Hippocampal formation (tissue), 2 donors: ENCODE measurements at places on chromosomes 2 and 18.

DNA sequence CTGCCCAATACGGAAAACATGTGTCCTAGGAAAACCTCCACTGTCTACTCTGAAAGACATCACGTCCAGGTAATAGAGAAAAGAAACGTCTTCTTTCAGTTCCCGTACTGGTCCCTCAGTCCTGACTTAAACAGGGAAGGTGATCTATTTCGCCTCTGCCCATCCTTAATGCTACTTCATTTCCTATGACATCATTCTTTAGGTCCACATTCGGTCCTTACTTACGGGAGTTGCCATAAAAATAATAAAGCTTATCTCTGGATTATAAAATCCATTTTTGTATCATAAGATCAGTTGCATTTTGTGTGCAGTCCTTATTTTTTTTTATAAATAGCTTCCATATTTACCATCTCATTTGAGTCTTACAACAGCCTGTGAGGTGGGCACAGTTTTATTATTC, 3.7 kb downstream of the TGFA start:
- no peak for DNase-seq

DNA sequence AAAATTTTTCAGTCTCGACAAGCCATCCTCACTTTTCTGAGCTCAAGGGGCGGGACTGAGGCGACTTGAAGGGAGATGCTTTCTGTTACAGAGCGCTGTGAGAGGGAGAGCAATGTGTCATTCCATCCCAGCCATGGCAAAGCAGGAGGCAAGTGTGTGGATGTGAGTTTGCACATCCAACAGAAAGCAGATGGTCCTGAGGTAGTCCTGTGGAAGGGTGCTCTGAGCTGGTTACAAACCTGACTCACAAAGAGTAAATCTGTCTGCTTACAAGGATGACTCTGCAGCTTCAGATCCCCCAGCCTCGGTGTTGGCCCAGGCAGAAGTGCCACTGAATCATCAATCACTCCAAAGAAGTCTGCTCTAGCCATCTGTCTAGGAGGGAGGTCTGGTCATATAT, 482.0 kb upstream of the DCC start:
- peak; percentile 37 for DNase-seq

DNA sequence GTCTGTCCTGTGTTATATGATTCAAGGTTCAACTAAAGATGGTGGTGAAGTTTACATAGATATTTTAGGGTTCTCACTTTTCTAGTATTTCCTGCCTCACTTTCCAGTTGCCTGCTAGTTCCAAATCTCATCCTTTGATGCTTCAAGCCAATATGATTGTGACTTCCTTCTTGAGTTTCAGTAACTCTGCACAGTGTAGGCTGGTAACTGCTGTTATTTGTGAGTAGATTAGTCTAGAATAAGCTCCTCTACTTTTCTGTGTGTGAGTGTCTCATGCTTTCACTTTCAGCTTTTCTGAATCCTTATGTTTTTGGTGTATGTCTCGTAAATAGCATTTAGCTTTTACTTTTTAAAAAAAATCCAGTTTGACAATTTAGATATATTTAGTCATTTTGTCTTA, 42.6 kb downstream of the GALNT1 start:
- DNase-seq, result no peak

DNA sequence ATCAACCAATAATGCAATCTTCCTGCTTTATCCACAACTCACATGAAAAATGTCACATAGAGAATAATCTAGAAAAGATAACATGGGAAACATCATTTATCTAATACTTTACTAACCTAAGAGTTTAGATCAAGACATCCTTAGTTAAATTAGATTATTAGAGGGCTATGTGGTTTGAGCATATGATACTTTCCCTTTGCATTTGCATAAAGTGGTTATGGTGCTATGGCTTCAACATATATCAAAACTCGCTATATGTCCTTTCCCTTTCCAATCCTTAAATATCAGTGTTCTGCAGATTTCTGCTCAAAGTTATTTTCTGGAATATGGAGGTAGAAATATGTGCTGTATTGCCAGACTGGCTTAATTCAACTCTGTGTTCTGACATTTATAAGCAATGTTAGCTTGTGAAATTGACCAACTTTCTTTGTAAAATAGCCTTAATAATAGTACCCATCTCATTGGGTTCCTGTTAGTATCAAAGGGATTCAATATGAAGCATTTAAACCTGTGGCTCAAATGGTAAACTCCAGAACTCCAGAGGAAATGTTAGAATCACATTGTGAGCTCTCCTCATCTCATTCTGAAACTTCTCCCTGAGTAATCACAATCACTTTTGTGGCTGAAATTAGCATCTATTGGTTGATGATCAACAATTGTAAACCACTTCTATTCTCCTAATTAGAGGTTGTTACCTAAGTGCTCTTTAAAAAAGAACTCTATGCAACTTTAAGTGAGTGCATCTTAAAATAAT, 1089.9 kb upstream of the SLC39A10 start:
- no peak for DNase-seq

DNA sequence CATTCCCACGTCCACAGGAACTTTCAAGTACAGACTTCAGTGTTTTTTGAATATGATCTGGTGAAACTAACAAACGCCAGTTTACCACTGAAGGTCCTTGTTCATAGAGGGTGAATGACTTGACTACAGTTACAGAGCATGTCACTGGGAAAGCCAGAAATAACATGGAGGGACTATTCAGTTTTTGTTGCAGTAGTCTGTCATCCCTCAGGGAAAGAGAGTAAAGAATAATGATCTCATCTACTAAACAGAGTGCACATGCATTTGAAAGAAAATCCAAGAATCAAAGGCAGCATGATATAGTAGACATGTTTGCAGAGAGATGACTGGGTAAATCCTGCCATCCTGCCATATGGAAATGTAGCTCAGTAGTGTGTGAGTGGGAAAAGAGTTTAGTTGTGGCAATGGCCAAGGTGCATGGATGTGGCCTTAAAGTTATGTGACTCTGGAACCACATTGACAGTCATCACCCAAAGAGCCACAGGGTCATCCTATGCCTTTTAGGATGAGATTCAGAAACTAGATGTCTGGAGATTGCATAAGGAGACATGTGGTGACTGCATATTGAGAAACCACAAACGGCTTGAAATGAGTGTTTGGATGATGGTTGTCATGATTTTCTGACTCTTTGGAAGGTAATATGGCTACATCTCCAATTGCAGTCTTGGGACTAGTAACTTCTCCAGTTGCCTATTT, 125.3 kb upstream of the ZEB2 start:
- no peak for DNase-seq

DNA sequence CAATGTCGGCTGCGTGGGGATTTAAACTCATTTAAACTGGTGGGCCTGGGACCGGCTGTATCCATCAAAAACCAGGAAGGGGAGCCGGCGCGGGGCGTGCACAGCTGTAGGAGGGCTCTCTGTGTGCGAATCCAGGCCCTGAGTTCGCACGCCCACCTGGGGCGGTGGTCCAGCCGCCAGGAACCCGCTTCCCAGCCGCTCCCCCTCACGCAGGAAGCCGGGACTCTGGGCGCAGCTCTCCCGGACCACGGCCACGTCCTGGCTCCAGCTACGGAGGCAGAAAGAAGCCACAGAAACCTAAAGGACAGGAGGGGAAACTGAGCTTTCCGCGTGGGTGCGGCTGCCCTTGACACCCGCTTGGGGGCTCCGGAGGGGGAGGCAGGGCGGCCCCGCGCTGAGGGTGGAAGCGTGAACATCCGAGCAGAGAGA, 80.6 kb downstream of the GFPT1 start:
- DNase-seq, result no peak

DNA sequence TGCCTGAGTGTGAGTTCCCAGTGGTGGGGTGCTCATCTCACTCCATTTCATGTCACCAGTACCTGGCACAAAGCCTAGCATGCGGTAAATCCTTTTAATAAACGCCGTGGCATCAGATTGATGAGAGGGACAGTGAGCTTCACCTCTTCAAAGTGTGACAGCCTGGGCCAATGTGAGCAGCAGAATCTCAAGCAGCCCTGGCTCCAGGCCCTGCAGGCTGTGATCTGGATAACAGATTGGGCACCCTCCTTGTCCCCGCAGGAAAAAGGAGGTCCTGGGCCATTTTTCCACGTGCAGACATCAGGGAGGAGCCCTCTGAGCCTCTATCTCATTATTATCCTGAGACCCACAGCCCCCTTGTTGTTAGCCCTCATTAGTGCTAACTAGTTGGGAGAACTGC, 34.8 kb downstream of the TET3 start:
- no peak for DNase-seq

- no peak for DNase-seq
These were observed 57.4 kb upstream of the EPB41L3 start for GRCh38 chr18:5601188-5601624.

DNA sequence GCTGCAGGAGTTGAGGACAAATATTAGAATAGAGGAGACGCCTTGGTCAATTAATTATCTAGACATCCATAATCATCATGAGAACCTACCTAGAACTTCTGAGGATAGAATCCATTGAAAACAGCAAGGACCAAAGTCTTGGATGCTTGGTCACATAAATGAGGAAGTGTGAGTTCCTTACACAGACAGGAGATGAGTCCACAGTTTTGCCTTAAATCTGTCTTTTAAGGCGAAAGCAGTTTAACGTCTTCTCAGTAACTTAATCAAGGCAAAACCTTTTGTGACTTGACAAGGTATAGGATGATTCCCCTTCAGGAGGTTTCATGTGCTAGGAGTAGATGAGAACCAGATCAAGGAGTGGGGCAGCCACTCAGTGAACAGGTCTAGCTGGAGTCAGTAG, 1783.2 kb upstream of the CELF4 start:
- DNase-seq, result no peak

DNA sequence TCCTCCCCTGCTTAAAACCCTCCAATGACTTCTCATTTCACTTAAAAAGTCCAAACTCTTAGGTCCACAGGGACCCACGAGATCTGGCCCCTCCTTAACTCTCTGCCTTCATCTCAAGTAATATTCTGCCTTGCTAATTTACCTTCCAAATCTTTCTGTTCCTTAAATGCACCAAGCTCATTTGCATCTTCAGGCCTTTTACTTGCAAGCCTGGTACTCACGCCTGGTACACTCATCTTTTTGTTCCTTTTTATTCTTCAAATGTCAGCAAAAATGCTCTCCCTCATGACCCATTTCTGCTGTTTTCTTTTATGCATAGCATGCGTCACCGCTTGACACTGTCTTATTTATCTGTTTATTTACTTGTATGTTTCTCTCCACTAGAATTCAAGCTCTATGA, 2.7 kb upstream of the WIPF1 start:
- DNase-seq, result no peak

DNA sequence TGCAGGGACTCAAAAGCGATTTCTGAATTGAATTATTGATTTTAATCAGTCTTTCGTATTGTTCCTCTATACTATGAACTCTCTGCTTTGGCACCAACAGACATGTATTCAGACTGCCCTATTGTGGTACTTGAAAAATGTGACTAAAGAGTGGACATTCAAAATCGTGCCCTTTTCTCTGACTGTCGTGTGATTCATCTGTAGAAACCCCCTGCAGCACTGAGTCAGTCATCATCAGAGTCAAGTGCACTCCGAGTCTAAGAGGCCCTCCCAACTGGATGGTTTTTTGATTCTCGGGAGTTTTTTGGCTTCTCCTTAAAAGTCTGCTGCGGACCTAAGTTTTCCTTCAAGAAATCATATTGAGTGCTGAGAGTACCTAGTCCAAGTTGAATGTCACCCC, 96.4 kb upstream of the FOSL2 start:
- DNase-seq, result no peak

- DNase-seq, result no peak
These were observed 14.2 kb downstream of the WNT10A start for GRCh38 chr2:218894880-218895157.

DNA sequence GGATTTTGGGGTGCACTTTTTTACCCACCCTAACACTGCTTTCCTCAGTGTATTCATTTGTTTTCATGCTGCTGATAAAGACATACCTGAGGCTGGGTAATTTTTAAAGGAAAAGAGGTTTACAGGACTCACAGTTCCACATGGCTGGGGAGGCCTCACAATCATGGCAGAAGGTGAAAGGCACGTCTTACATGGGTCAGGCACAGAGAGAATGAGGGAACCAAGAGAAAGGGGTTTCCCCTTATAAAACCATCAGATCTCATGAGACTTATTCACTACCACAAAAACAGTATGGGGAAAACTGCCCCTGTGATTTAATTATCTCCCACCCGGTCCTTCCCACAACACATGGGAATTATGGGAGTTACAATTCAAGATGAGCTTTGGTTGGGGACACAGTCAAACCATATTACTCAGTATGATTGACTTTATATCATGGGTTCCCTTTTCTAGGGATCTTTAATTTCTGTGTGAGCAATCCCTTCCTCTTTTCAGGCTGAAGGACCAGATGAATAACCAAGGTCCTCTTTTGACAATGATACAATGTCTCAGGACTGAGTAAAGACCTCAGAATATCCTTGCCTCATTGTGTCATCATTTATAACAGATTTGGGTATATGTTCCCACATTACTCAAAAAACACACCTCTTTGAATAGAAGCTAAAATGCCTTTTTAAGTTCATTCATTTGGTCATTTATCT, 100.1 kb upstream of the TRIB2 start:
- no peak for DNase-seq

DNA sequence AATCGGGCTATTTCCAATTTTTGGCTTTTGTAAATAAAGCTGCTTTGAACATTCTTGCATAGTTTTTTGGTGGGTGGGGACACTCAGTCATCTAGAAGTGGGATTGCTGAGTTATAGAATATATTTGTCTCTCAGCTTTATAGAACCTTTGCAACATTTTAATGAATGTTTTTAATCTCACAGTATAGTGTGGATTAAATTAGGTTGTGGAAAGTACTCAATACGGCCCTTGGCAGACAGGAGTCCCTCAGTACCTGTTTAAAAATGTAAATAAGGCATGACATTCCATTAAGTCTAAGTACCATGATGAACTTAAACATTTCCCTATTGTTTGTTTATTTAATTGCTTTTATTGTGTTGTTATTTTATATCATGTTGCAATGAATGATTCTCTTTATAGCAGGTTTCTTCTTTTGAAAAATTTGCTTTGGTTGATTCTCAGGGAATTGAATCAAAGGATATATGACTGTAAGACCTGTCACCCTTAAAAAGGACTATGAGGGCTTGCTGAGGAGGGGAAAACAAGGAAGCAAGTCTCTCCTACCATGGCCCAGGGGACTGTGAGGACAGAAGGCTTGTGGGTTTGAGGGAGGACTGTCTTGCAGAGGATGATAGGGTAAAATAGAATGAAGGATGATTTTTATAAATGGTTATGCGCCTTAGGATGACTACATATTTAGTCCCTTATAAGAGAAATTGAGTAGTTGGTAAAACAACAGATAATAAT, 165.1 kb downstream of the RPIA start:
- no peak for DNase-seq

DNA sequence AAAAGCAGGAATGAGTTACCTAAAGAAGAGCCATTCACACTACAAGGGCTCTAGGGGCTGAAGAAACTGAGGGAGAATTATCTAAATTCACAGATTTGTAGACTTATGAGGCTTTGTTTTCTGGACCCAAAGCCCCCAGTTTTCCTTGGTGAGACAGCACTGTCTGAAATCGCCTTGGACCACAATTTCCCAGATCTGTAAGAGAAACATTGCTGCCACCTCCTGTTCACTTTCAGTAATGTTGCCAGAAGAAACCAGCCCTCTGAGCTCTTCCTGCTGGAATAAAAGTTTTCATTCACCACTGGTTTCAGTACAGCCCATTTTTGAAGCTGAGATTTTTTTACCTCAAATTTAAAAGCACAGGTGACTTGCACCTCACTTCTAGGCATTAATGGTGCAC, 169.2 kb downstream of the CDH20 start:
- DNase-seq, result peak; percentile 62
